NCI-H187 (cell line): ENCODE measurements at places on chromosomes 3 and 15.

- no peak for DNase-seq
Observed at GRCh38 chr3:81758275-81758674, 3.2 kb downstream of the GBE1 start.

DNA sequence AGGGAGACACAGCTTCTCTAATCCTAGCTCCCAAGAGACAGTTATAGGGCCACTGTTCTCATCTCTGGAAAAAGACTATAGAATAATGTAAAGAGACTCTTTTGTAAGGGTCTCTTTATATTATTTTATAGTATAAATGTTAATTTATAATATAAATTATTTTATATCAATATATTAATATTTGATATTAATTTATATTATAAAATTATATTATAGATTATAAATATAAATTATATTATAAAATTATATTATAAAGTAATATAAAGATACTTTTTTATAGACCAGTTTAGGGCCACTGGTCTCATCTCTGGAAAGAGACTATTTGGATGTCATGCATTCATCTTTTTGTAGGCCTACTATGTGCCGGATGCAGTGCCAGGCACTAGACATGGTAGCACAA is 53.9 kb downstream of the SV2B start:
- DNase-seq = no peak

- DNase-seq = no peak
Observed at GRCh38 chr3:63042833-63043232, 167.6 kb upstream of the CADPS start.

DNA sequence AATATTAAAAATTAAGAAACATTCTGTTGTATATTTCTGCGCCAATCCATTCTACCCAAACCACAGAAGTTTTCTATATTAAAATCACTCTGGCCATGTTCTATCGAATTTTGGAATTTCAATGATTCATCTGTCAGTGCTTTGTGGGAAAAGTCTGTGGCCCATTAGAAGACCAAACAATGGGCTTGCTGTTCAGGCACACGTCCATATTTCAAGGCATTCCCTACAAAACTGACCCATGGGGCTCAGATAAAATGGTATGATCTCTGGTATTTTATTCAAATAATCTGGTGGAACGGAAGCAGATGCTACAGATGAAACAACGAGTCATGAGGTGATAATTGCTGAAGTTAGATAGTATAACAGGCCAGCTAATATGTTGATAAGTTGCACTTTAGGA is 12.4 kb downstream of the NPHP3 start:
- DNase-seq = no peak

- DNase-seq = no peak
Observed at GRCh38 chr15:65008983-65009382, 19.3 kb upstream of the SPG21 start.

GRCh38 chr3:70042641-70043040 is 43.1 kb downstream of the SAMMSON start:
- DNase-seq = no peak

GRCh38 chr3:168470380-168470779 is 374.7 kb upstream of the GOLIM4 start:
- DNase-seq = no peak

GRCh38 chr3:66912306-66912705 is 85.8 kb upstream of the KBTBD8 start:
- DNase-seq = no peak

- DNase-seq = no peak
Observed at GRCh38 chr15:83983634-83984458, 251.7 kb upstream of the GOLGA6L4 start.

DNA sequence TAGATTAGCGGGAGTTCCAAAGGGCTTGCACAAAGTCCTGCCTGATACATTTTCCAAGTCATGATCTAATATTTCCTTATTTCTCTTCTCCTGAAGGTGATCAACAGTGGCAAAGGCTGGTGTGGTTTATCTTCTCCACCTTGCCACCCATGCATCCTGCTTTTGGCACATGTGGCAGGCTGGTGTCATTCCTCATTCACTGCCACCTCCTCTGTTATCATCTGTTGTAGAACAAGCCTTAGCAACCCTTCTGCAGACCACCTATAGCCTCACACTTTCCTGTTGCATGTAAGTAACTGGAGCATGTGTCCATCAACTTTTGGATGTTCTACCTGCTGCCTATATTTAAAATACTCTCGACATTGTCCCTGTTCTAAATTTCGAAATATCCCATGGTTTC is 294.1 kb downstream of the ZBTB20 start:
- DNase-seq = no peak

DNA sequence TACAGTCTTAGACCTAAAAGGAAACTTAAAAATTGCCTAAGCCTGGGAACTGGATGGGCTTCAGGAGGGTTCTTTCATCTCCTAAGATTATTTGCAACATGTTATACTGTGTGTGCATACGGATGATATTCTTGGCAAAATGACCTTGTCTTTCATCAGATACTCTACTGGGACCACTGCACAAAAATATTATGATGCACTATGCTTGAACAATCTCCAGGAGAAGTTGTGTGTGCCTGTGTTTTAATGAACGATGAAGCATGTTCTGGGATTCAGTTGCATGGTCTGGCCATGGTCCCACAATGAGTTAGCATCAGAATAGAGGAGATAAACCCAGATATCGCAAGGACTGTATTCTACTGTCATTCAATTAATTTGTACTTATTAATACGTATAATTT is 68.7 kb downstream of the GAP43 start:
- no peak for DNase-seq

- no peak for DNase-seq
Observed at GRCh38 chr15:85500729-85501128, 120.3 kb downstream of the AKAP13 start.

- DNase-seq = no peak
Observed at GRCh38 chr15:76905855-76906254, 715 bp upstream of the SCAPER start.

- DNase-seq = no peak
Observed at GRCh38 chr3:66450390-66451022, 50.3 kb downstream of the LRIG1 start.

DNA sequence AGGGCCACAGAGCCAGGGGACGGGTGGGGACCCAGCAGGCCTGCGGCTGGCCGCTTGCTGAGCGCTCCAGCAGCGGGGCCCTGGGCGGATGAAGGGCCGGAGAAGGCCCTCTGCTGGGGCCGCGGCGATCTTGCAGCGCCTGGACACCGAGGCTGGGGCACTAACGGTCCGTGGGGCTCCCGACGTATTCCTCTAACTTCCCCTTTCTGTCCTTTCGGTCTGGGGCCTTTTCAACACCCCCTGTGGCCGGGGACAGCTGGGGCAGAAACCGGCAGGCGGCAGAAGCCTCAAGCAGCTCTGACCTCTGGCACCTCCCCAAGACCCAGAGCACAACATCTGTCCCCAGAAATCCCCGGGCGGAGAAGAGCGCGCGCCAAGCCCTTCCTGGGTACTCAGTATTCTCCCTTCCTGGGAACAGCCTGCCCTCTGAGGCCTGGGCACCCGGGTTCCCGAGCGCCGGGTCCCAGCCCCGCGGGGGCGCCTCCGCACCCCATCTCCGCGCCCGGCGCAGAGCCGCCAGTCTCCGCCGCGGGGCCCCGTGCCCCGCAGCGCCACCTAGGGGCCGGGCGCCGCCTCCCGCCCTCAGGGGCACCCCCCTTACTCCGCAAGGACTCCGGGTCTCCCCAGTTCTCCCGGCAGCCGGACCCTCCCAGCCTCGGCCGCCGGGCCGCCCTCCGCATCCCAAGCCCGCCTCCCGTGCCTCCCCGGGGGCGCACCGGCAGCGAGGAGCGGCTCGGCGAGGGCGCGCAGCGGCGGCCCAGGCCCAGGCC is 582 bp upstream of the SLCO3A1 start:
- peak; percentile 30 for DNase-seq

DNA sequence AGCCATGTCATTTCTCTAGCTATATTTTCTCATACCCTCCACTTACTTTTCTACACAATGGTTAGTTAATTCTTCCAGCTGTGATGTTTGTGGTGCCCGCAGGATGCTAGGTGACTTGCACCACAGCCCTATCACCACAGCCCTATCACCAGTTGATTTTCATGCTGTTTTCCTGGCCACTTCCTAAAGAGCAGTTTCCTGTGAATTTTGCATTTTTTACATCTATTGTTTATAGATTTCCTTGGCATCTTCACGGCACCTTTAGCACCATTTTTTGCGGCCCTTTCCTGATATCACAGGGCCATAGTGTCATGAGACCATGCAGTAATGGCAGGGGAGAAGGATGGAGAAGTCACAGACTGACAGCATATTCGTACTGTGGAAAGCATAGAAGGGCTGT is 132.9 kb upstream of the PRICKLE2 start:
- DNase-seq = no peak

- no peak for DNase-seq
Observed at GRCh38 chr3:157201648-157202278, 41.8 kb upstream of the CCNL1 start.

DNA sequence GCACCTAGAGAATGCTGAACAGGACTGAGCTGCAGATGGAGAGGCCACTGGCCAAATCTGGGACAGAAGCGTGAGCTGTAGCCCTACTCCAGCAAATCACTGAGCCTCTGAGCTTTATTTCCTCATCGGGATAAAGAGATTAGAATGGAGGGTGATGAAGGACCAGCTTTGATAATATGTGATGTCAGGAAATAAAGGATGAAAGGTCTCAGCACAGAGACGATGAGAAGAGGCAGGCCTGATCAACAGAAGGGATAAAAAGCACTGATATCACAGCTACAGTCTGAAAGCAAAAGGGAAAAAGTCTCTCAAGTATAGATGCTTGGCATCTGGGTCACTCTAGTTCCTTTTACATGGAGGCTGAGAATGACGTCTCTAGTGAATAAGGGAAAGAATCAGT is 70.0 kb downstream of the DHX30 start:
- no peak for DNase-seq

- DNase-seq = no peak
Observed at GRCh38 chr3:13715167-13715954, 164.5 kb downstream of the WNT7A start.

DNA sequence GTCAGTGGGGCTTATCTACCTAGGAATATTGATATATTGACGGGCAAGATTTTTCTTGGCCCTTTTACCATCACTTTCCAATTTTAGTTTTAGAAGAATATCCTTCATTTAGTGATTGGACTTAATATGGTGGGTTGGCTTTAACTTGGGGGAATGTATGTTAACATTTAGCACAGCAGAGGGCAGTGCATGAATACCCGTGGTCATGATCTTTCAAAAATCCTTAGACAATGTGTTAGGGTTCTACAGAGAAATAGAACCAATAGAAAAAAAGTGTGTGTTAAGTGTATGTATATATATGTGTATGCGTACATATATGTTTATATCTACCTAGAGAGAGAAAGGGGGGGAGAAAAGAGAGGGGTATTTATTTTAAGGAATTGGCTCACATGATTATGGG is 36.9 kb downstream of the GPR171 start:
- no peak for DNase-seq

- DNase-seq = no peak
Observed at GRCh38 chr3:156702367-156702766, 28.0 kb downstream of the TIPARP start.

GRCh38 chr15:40787344-40787841 is 17.6 kb downstream of the C15orf62 start:
- no peak for DNase-seq

- no peak for DNase-seq
Observed at GRCh38 chr3:22977042-22977441, 226.1 kb upstream of the UBE2E2 start.

DNA sequence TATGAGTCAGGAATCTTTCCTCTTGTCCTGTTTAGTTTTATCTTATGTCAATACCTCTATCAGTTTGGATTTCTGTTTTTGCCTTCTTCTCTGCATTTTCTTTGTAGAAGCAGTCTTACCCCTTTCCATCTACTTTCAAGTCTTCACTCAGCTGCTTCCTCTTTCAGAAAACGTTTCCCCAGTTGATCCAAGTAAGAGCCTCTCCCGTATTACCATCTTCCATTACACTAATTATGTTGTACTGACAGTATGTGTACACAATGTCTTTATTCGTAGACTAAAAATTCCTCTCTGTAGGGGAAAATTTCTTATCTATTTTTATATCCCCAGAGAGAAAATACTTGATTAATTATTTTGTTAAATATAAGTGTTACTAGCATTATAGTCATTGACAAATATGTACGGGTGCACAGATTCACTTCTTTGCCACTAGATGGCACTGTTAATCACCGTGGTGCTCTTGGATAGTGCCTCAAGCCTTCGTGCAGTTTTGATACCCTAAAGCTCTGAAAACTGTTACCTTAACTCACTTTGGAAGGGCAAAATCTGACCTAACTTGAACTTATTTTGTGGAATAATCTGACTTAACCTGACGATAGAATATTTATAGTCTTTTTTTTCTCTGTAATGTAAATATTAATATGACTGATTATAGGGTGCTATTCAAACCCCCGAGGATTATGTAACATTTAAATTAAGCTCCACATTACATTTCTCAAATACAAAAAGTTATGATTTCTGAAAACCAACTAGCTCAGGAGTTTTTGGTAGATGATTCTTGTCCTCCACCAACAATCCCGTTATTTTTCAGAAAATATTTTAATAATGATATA is 74.2 kb upstream of the POU1F1 start:
- no peak for DNase-seq

- DNase-seq = no peak
Observed at GRCh38 chr3:135781026-135781815, 184.3 kb upstream of the PPP2R3A start.

DNA sequence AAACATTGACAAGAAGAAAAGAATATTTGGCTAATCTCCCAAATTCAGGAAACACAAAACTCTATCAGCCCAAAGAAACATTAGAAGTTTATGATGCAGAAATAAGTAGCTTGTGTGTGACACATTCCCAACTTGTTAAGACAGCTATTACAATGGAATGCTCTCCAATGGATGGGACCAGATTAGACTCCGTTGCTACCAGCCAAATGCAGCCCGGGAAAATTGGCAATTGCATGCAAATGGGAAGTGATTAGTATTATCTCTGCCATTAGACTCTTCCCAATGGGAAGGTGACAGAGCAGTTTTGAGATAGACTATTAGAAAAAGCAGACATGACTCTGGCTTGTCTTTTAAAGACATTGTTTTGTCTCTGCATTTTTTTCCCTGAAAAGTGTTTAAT is 37.4 kb upstream of the KCNMB2 start:
- no peak for DNase-seq

- DNase-seq = no peak
Observed at GRCh38 chr15:87757084-87757483, 499.5 kb downstream of the NTRK3 start.

- no peak for DNase-seq
Observed at GRCh38 chr3:189809583-189809982, 178.4 kb downstream of the TP63 start.
